ENCODE measurements at places on chromosomes 5 and 9.

GRCh38 chr5:173823721-173824567 lies 64.2 kb upstream of the CPEB4 start:
- DNase-seq = no peak

- no peak for DNase-seq
These were observed 213.7 kb upstream of the MAP3K1 start for GRCh38 chr5:56601641-56602071.

- peak; percentile 7 for DNase-seq
These were observed 7.7 kb downstream of the LPCAT1 start for GRCh38 chr5:1515921-1516571.

DNA sequence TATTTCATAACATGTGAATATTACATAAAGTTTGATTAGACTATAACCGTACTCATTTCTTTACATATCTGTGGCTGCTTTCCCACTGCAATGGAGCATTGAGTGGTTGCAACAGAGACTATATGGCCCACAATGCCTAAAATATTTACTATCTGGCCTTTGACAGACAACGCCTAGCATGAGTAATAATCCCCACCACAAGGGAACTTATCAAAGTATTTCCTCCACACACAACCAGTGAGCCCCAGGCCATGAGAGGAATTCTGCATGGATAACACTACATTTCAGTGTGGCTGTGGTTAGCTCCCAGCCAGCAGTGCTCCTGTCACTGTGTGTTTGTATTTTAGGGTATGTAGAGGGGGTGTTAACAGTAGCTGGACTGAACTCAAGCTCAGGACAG lies 54.8 kb downstream of the FAM81B start:
- no peak for DNase-seq

GRCh38 chr5:142939006-142939405 lies 168.8 kb downstream of the ARHGAP26 start:
- DNase-seq = no peak

DNA sequence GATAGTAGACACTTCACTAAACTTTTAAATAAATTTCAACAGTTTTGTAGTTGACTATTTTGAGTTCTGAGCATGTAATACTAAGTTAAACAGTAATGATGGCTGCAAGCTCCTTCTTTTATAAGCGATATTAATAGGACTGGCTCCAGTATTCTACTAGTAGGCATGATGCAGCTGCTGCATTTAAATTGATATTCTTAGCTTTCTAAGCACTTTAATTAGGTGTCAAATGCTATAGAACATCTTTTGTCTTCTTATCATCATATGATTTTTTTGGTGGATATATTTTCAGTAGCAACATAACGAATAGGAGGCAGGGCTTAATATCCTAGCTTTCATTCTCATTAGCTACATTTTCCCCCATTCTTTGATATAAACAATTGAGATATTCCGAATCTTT lies 141.1 kb downstream of the FBXO4 start:
- no peak for DNase-seq

DNA sequence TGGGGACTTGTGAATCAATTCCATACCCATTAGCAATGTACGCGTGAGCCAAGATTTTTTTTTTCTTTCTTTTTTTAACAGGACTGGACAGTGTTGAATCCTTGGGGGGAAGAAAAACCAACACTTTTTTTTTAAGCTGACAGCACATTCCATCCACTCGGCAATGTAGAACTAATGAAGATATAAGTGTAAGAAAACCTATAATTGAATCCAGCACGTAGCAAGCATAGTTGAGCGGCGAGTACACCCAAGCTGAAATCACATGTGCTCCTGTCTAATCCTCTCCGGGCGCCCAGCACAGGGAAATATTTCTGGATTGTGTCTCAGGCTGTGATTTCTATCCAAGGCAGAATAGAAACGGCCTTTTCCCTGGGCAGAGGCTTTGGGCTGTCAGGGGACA lies 118.2 kb downstream of the BOD1 start:
- DNase-seq = no peak

GRCh38 chr5:36576721-36577120 lies 29.7 kb upstream of the SLC1A3 start:
- DNase-seq = no peak

DNA sequence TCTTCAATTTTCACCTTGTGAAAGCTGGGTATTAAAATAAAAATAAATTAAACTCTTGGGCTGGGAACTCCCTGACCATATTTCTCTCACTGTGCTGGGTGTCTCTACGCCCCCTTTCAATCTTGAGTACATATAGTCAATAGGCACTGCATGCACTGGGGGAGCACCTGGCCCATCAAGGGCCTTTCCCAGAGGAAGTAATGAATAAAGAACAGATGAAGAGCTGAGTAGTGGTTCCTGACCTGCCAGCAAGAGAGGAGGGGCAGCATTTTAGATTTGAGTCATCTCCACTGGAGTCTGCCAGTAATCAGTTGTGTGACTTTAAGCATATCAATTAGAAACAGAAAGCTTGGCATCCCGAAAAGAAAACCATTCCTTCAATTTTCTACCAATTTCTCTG lies 6.2 kb downstream of the MAPKAP1 start:
- DNase-seq = peak; percentile 25

DNA sequence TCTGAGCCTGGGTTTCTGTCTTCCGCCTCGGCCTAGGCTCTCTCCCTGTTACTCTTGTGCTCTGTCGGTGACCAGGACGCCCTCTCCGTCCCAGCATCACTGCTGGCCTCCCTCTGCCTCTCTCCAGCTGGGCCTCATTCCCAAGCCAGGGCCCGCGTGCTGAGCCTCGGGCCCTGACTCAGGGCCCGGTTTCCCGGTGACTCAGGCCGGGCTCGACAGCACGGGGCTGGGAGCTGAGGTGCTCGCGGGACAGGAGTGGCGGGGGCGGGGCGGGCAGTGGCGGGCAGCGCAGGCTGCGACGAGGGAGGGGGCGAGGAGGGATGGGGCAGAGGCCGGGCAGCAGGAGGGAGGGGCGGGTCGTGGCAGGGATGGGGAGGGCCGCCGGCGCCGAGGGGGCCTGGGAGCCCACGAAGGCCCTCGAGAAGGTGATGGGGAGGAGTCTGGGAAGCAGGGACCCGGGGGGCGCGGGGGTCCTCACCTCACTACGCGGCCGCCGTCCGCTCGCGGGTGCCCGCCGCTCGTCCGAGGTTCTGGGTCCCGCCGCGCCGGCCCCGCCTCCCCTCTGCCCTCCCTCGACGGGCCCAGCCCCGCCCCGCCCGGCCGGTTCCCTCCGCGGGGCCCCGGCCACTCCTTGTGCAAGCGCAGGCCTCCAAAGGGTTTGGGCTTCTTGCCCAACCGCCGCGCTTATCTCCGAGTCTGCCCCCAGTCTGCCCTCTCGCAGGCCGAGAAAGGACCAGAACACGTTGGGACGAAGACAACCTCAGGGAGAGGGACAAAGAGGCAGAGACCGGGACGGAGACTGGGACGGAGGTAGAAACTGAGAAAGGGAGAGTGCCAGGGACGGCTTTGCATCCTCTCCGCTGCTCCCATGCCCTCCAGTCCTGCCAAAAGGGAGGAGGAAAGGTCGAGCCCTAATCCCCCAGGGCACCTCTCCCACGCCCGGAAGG lies at the start of gene ARAP3:
ARAP3 (minus strand) TSS at position 536 of the 947 bp plus-strand sequence. CDS start 1,744 bp downstream, outside the sequence.
- DNase-seq = peak; percentile 41

Measured in activated naive CD4-positive, alpha-beta T cell treated with anti-CD3 and anti-CD28 coated beads, Interleukin-2, amount 50 U/mL, for 16 hours (primary cell).